ENCODE measurements at places on chromosomes 5 and 9.

DNA sequence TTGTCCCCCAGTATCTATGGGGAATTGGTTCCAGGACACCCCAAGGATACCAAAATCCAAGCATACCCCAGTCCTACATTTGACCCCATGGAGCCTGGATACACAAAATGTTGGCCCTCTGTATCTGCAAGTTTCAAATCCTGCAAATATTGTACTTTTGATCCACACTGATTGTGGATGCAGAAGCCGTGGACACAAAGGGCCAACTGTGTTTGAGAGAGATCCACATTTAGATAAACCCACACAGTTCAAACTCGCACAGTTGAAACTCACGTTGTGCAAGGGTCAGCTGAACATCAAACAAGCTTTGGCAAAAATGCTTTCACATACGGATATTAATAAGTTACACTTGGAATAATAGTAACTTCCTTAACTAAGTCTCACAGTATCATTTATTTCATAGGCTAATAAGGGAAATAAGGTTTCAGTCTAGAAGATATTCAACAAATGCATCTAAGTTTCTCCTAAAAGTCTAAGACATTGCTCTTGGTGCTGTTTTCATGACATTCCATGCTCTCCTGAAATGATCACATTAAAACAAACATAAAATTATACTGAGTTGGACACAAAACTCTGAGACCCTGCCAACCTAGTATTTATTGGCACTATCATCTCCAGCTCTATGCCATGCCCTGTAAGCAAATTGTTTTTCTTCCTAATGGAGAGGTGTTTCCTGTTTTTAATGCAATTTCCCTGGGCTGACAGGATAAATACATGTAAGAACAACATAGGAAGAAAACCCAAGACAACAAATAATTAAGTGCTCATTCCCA is 32.3 kb downstream of the ACTL7A start:
- no peak overlapping the region for H3K27ac ChIP-seq
- no peak overlapping the region for H3K4me3 ChIP-seq
- DNase-seq: no peak
- peaks cover 29% of the 10 kb centered on the region for H3K36me3 ChIP-seq
- no peaks in the 10 kb centered on the region for H3K4me1 ChIP-seq

DNA sequence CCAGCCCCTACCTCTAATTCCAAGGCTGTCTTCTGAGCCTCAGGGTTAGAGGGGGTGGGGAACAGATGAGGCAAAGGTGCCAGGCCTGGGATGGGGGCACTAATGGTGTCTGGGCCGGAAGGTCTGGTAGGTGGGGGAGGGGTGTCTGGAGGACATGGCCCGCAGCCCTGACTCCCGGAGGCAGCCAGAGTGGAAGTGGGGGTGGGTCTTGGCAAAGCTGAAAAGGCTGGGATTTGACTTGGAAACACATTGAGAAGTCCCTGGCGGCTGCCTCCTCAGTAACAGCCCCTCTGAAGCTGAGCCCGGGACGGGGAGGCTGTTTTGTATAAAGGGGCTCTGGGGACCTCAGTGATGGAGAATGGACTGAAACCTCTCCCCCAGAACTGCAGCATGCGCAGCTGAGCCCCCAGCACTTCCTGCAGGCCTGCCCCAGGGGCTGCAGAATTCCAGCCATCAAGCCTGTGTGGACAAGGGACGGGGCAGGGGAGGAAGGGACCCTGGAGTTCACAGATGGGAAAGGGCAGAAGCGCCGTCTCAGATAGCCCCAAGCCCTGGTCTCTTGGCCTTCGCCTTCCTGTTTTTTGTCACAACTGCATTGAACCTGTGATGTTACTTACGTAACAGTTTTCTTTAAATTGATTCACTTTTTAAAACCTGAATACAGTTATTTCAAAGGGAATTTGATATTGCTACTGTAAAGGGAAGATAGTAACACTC is 49.3 kb upstream of the SYNPO start:
- DNase-seq: no peak
- no peak overlapping the region for H3K27ac ChIP-seq

GRCh38 chr5:169168280-169168679 is 132.7 kb downstream of the SLIT3 start:
- H3K4me3 ChIP-seq: no peak overlapping the region
- no peak for DNase-seq
- no peaks in the 10 kb centered on the region for H3K4me1 ChIP-seq
- H3K27ac ChIP-seq: no peak overlapping the region
- H3K36me3 ChIP-seq: no peaks in the 10 kb centered on the region
- no peaks in the 10 kb centered on the region for H3K27me3 ChIP-seq

GRCh38 chr9:77013932-77014596 is 5.4 kb upstream of the FOXB2 start:
- peaks cover 3% of the 10 kb centered on the region for H3K36me3 ChIP-seq
- peaks cover 88% of the 10 kb centered on the region for H3K27me3 ChIP-seq
- H3K4me1 ChIP-seq: peaks cover 4% of the 10 kb centered on the region
- H3K4me3 ChIP-seq: no peak overlapping the region
- no peak for DNase-seq
- peak overlapping the region; percentile 34 for H3K27ac ChIP-seq

DNA sequence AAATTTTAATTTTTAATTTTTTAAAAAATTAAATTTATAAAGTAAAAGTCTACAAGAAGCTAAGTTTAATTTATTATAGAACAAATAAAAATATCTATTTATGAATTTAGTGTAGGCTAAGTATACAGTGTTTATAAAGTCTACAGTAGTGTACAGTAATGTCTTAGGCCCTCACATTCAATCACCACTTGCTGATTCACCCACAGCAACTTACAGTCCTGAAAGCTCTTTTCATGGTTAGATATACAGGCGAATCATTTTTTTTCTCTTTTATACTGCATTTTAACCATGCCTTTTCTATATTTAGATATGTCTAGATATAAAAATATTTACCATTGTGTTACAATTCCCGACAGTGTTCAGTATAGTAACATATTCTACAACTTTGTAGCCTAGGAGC is 55.9 kb downstream of the PCSK1 start:
- H3K4me1 ChIP-seq: peaks cover 11% of the 10 kb centered on the region
- H3K27me3 ChIP-seq: peaks cover 33% of the 10 kb centered on the region
- no peak overlapping the region for H3K27ac ChIP-seq
- DNase-seq: no peak
- H3K36me3 ChIP-seq: no peaks in the 10 kb centered on the region
- H3K4me3 ChIP-seq: no peak overlapping the region

DNA sequence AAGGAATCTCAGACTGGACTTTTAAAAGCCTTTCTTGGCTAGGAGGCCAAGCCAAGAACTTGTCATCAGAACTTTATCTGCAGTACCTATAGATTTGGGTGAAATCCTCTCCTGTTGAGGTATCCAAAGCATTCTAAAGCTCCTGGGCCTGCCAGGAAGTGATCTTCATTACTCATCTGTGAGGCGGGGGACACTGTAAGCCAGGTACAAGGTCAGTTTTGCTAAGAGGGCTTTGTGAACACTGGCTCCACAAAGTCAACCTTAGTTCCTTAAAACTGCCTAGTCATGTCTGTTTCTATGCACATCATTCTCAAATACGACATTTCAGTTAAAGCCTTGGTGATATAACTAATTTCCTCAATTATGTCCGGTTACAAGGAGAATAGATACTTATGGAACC is 236.7 kb downstream of the PIK3R1 start:
- H3K27me3 ChIP-seq: no peaks in the 10 kb centered on the region
- peaks cover 1% of the 10 kb centered on the region for H3K36me3 ChIP-seq
- DNase-seq: no peak
- H3K4me1 ChIP-seq: no peaks in the 10 kb centered on the region
- H3K4me3 ChIP-seq: no peak overlapping the region

DNA sequence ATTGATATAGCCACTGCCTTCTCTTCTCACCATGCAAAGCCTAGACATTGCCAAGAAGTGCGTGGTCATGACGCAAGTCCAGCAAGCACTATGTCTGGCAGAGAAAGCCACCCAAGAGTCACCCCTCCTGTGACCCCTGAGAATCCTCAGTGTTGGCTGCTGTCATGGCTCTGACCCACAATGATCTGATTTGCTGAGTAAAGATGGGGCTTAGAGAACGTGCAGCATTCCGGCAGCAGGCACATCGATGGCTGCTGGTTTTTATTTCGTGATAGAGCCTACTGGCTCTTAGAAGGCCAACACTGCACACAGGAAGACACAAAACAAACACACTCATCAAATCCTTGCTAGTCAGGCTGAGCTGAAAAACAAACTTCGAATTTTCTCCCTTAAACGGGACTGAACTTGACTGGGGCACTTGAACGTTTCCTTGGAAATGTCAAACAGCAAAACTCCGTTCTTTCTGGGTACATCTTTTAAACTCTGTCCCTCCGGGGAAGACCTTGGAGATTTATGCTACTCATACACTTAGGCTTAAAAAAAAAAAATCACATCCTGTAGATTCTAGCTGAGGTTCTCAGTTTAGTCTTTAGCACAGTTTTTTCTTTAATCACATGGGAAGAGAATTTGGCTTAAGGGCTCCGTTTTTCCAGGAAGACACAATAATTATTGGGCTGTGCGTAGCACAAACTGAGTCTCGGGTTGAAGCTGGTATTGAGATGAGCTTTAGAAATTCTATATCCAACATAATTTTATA is 88.2 kb upstream of the BASP1 start:
- H3K4me3 ChIP-seq: no peak overlapping the region
- no peaks in the 10 kb centered on the region for H3K36me3 ChIP-seq
- peaks cover 2% of the 10 kb centered on the region for H3K27me3 ChIP-seq
- no peak overlapping the region for H3K27ac ChIP-seq

DNA sequence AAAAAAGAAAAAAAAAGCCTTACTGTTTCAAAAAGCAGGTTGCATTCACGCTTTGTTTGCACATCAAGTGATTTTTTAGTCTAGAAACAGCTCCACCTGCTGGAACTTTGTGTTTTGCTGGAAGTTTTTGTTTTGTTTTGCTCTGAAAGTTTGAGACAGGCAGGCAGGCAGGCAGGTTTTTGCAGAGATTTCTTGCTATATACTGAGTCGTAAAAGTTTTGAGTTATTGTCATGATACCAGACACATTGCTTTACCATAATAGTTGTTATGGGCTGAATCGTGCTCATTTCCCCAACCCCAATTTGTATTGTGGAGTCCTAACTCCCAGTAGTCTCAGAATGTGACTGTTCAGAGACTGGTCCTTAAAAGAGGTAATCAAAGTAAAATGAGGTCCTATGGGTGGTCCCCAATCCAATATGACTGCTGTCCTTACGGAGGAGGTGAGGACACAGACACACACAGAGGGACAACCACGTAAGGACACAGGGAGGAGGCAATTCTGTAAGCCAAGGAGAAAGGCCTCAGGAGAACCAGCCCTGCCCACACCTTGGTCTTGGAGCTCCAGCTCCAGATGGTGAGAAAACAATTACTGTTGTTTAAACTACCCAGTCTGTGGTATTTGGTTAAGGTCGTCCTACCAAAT is 20.9 kb downstream of the OR2Y1 start:
- H3K4me3 ChIP-seq: no peak overlapping the region
- H3K27me3 ChIP-seq: peaks cover 36% of the 10 kb centered on the region
- H3K4me1 ChIP-seq: peaks cover 39% of the 10 kb centered on the region
- H3K27ac ChIP-seq: peak overlapping the region; percentile 25
- peak; percentile 58 for DNase-seq

- H3K4me1 ChIP-seq: peaks cover 14% of the 10 kb centered on the region
- DNase-seq: no peak
- H3K36me3 ChIP-seq: peaks cover 6% of the 10 kb centered on the region
- H3K27ac ChIP-seq: no peak overlapping the region
- no peak overlapping the region for H3K4me3 ChIP-seq
Measured at GRCh38 chr9:113597390-113598241, 134.1 kb downstream of the RGS3 start.

- no peak overlapping the region for H3K4me3 ChIP-seq
- no peak for DNase-seq
- no peaks in the 10 kb centered on the region for H3K27me3 ChIP-seq
- H3K4me1 ChIP-seq: no peaks in the 10 kb centered on the region
- no peak overlapping the region for H3K27ac ChIP-seq
- H3K36me3 ChIP-seq: no peaks in the 10 kb centered on the region
Measured at GRCh38 chr9:118992813-118993794, 376.1 kb downstream of the BRINP1 start.

DNA sequence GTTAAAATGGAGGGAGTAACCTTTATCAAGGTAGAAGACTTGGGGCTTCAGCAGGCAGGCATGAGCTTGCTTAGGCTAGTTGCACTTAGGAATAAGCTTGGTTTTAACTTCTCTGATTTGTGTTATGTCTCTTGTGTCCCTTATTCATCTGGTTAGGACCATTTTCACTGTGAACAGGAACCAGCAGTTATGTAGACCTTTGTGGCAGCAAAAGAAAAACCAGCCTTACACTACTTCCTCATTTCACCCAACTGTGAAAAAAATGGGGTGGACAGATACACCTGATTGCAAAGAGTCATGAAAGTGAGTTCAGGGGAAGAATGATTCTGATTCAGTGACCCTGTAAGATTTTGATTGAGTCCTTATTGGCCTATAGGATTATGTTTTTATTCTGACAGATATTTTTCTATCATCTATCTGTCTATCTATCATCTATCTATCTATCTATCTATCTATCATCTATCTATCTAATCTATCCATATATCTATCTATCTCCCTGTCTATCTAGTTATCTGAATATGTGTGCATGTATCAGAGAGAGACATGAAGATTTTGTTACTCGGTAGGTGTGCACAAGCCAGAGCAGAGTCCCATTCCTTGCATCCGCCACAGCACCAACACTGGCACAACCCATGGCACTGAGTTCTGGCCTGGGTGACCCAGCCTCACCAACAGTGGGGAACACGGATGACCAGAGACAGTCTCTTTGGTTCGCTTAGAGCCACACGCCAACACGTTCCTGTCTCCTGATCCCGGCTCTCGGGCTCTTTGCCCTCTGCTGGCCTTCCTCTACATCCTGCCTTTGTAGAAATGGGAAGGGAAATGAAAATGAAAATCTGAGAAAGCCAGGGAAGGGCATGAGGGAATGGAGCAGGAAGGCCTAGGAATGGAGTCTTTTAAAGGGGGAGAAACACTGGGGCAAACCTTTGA is 1.3 kb upstream of the ZNF366 start:
- no peak for DNase-seq
- no peaks in the 10 kb centered on the region for H3K36me3 ChIP-seq
- H3K4me3 ChIP-seq: no peak overlapping the region
- peaks cover 32% of the 10 kb centered on the region for H3K27me3 ChIP-seq
- no peak overlapping the region for H3K27ac ChIP-seq
- H3K4me1 ChIP-seq: peaks cover 2% of the 10 kb centered on the region
